ENCODE measurements at places on chromosomes 16 and 17.

GRCh38 chr17:82650723-82651122 lies 2.5 kb upstream of the WDR45B start:
- no peak for DNase-seq

- no peak for DNase-seq
Observed at GRCh38 chr17:50316016-50316587, 29.8 kb upstream of the XYLT2 start.

DNA sequence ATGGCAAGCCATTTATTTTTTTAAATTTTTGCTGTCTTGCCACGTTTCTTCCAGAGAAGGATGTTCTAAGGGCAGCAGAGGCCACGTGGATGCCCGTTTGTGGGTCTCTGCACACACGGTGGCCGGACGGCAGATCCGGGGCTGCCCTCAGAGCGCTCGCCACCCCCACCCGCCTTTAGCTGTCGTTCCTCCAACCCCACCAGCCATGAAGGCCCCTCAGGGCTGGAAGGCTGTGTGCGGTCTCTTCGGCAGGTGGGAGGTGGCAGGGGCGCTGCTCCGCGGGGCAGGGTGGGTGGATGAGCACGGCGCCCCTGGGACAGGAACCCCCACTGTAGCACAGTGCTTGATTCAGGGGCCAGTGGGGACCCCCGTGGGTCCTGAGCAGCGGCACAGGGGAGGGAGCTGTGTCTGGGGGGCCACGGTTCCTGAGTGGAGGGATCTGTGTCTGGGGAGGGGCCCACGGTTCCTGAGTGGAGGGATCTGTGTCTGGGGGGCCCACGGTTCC lies 49.7 kb downstream of the ZFPM1 start:
- no peak for DNase-seq

DNA sequence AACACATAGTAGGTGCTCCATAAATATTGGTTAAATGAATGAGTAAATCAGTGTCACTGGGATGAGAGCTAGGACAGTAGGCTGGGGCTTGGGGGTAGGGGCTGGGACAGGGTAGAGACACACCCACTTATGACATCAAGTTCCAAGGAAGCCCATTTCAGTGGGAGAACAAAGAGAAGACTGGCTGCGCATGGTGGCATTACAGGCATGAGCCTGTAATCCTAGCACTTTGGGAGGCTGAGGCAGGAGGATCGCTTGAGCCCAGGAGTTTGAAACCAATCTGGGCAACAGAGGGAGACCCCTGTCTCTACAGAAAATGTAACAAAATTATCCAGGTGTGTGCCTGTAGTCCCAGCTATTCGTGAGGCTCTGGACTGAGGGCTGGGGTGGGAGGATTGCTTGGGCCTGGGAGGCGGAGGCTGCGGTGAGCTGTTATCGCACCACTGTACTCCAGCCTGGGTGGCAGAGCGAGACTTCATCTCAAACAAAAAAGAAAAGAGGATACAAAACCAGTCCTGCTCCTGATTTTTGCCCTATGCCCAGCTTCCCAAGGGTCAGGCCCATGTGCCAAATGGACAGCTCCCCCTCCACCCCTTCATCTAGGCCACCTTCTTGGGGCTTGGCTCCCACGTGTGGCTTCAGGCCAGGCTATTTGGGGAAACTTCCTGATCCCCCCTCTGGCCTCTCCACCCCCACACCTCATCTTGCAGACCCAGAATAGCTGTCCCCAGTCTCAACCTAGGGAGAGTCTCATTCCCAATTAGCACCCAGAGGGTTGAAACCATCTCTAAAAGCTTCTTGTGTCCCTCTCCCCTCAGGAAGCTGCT lies 7.1 kb downstream of the ZNF385C start:
- DNase-seq: no peak

- no peak for DNase-seq
Observed at GRCh38 chr16:66510711-66511601, 39.0 kb downstream of the TK2 start.

DNA sequence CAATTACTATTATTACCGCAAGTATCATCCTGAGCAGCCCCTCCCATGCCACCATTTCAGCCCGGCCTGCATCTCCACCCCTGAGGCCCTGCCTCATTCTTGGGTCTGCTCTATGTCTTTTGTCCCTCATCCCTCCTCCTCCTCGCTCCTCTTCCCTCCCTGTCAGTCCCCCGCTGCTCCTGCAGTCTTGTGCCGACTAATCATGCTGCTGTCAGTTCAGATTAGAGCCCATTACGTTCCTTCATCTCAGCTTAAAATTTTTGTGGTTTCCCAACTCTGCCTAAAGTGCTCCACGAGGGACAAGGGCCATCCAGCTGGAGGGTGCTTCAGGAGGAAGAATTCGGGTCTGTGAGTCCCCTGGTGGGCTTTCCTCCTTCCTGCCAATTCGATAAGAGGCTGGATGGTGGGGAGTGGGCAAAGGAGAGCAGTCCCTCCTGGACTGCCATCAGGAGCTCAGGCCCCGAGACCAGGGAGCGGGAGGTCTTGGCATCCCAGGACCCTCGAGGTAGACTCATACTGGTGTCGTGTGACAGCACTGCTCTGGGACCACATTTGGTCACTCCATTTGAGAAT lies 32.9 kb upstream of the GOSR2 start:
- DNase-seq: no peak

DNA sequence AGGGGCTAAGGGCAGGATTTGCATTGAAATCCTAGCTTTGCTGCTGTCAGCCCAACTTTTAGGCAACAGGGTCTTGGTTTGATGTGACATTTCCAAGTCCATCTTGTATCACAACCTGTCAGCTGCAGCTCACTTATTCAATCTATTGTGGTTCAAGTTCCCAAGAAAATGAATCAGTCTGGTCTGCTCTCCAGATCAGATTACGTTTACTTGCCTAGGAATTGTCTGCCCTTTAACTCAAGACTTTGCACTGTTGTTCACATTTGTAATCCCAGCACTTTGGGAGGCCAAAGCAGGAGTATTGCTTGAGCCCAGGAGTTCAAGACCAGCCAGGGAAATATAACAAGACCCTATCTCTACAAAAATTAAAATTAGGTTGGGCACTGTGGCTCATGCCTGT lies 10.0 kb downstream of the STX4 start:
- DNase-seq: no peak

DNA sequence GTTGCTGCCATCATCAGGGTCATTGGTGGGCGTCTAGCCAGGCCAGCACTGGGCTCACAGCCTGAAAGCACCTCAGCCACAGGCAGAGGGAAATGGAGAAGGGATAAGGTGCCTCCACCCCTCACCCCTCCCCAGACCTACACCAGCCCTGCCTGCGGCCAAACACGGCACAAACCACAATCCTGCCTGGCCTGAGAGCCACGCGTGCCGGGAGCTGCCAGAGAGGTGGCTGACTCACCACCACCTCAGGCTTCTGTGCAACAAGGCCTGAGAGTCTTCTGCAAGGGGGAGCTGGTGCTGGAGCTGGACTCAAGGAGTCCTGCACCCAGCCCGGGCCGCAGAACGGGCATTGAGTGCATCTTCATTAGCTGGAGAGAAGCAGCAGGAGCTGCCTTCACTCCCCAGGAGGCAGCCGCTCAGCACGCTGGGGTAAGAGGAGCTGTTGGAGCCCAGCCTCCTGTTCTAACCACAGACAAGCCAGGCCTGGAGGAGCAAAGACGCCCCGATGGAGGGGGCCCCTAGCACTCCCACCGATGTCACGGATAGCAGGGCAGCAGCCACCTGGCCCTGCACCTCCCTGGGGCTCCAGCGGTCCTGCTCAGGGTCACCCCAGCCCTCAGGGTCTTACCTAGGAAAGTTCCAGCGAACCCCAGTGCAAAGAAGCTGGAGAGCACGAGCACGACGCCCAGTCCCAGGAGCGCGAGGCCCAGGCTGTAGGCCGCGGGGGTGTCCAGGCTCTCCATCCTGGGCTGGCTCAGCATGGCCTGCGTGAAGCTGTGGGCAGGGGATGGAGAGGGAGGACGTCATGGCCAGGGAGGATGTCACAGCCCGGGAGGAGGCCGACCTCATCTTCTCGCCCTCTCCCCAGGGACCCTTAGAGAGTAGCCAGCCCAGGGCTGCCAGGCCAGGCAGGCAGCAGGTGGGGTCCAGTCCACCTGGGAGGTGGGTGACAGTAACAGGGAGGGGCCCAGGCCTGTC lies 16.0 kb upstream of the RASD1 start:
- DNase-seq: no peak

GRCh38 chr16:22008215-22009059 lies 526 bp downstream of the MOSMO start:
- no peak for DNase-seq

DNA sequence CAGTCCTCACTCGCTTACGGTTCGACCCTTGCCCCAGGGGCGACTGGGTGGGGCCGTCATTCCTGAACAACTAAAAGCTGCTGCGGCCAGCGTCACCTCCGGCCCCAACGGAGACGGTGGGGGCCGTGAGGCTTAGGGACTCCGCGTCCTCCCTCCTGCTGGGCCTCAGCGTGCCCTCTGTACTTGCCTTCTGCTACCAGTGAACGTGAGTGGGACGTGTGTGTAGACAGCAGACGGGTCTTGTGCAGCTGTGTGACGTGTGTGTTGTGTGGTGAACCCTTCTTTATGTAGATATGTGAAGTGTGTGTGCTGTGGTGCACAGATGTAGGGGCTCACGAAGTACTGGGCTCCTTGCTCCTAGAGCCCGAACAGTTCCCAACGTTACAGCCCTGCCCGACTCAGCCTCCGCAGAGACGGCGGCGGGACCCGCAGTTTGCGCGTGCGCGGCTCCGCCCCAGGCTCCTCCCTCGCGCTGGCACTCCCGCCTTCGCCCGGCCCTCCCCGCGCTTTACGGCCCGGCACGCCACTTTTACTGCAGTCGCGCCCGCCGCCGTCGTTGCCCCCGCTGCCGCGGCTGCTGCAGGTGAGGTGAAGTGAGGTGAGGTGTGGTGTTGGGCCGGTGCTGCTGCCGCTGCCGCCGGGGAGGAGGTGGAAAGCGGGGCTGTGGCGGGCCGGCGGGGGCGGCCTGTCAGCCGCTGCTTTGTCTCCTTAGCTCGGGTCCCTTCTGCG lies at the start of gene PHAF1:
Gene PHAF1, plus strand, starts transcription at position 535 of the 729 bp plus-strand sequence. CDS start 235 bp downstream, outside the sequence.
- peak; percentile 88 for DNase-seq

DNA sequence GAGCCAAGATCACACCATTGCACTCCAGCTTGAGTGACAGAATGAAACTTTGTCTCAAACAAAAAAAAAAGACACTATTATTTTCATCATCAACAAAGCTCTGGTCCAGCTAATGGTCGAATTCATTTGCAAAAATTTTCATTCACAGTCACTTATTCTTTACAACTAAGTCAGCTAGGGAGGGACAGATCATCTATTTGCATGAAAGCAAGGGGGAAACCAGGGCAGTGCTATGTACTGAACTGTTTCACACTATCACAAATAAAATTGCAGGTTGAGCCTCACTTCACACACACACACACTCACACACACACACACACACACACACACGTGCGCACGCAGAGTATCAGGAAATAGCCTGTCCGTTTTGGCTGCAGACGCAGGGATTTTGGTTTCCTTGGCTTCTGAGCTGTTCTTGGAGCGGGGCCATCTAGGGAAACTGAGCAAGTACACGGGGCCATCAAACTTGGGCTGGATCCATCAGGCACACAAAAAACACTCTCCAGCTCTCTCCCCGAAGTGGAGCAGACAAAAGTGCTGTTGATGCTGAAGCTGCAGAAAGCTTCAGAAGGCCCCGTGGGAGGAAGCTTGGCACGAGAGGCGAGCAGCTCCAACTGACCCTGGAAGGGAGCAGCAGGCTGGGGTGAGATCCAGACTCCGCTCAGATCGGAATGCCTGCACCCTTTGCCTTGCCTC lies 44.3 kb upstream of the HELZ start:
- DNase-seq: no peak

DNA sequence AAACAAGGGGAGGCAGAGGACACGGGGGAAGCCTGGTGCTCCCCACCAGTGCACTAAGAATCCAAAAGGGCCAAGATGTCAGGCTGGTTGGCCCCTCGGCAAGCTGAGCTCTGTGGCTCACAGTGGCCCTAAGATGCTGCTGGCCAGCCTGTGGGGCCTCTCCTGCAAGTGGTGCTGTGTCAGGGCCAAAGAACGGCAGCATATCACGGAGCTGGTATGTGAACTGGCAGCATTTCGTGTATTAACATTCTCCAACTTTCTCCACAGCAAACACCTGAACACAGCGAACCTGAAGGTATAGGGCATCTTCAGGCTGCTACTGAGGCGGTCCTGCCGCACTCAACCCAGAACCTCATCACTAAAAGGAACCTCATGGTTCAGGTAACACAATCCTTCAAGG lies 34.8 kb downstream of the VAC14 start:
- DNase-seq: no peak

- DNase-seq: no peak
Observed at GRCh38 chr17:41308918-41309359, at the start of gene KRTAP16-1. Gene KRTAP16-1, minus strand, starts transcription at chr17:41309309. Its CDS starts 56 bp downstream, at chr17:41309253.
